ENCODE measurements at places on chromosomes 4 and X. TPM values are rescaled to one million over a fixed set of nuclear protein-coding genes. Genes with fewer than 3 reads are reported as not detected.

Gene COX7B
- total RNA-seq = 215 TPM

- DNase-seq = no peak
These were observed 5.3 kb downstream of the APOO start for GRCh38 chrX:23902419-23902818.

DNA sequence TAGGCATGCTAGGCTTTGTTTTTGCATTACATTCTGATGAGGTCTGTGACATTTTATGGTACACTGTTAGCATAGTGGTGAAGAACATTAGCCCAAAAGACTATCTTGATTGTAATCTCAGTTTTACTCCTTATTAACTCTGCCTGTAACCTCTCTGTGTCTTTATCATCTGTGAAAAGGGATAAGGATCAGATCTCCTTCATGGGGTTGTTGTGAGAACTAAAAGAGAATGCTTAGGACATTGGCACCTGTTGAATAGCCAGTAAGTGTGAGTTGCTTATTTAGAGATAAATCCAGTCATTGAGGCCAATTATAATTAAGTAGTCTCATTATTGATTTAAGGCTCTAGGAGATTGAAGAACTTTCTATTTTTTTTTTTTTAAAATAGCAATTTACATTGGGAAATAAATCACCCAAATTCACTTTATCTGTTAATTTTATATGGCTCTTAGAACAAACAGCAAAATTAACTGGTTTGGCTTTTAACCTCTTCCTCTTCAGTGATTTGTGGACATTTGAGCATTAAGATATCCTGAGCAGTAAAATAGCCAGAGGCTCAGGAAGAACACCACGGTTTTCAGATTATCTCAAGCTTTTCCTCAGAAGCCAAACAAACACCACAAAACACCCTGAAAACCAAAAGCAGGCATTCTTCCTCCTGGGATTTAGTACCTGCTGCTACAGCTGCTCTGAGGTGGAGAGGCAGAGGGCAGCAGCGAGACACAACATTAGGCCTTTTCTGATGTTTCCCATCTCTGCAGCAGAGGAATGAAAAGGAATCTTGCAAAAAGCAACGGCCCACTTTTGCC is 192.9 kb downstream of the ARHGAP10 start:
- DNase-seq = no peak

DNA sequence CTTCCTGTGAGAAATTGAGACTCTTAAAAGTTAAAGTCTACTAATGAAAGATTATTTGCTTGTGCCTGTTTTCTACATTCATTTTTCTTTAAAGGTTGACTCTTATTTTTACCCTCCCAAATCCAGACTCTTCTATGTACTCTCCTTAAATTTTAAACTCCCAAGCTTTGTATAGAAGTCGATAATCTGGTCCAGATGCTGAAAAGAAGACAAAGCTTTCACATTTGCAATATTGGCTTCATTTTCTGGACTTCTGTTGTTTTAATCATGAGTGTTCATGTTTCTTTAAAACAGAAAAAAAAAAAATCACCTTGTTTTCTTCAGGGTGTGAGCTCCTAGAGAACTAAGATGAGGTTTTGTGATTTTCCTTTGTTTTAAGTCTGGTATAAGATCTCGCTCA is 53.2 kb upstream of the TBC1D14 start:
- no peak for DNase-seq

DNA sequence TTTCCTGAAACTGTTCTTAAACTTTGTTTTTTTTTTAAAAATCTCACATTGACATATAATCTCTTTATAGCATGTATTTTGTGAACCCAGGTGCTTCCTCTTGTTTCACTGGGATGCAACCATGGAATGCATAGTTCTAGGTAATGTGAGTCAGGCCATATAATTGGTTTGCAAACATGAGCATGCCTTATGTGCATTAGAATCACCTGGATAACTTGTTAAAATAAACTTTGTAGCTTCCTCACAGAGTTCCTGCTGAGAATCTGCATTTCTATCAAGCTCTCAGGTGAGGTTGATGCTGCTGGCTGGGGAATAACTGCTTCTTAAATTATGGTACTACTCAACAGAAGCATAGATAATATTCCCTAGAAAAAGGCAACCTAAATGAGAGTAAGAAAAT is 940.3 kb upstream of the LCORL start:
- DNase-seq = no peak

Data from suprapubic skin (tissue), 4 donors.